ENCODE measurements at places on chromosomes 1 and 21. TPM values are rescaled to one million over a fixed set of nuclear protein-coding genes. Genes with fewer than 3 reads are reported as not detected.

Gene ELAVL4
- not detected for total RNA-seq

Gene GJB3
- total RNA-seq: 123 TPM

Gene NBPF4
- total RNA-seq: not detected

Gene ITGB2
- 47.1 TPM for total RNA-seq

Gene LCE2B
- not detected for total RNA-seq

Gene KIF2C
- total RNA-seq: 6.1 TPM

Gene OR10R2
- total RNA-seq: not detected

- no peaks in the 10 kb centered on the region for H3K4me1 ChIP-seq
- H3K36me3 ChIP-seq: no peaks in the 10 kb centered on the region
- DNase-seq: no peak
- no peak overlapping the region for H3K27ac ChIP-seq
- no peaks in the 10 kb centered on the region for H3K27me3 ChIP-seq
- no peak overlapping the region for H3K4me3 ChIP-seq
Measured at GRCh38 chr1:211986628-211987254, 48.6 kb downstream of the INTS7 start.

GRCh38 chr1:240619906-240620621 lies 8.1 kb upstream of the GREM2 start:
- DNase-seq: no peak
- no peak overlapping the region for H3K27ac ChIP-seq
- no peaks in the 10 kb centered on the region for H3K36me3 ChIP-seq
- no peaks in the 10 kb centered on the region for H3K4me1 ChIP-seq

DNA sequence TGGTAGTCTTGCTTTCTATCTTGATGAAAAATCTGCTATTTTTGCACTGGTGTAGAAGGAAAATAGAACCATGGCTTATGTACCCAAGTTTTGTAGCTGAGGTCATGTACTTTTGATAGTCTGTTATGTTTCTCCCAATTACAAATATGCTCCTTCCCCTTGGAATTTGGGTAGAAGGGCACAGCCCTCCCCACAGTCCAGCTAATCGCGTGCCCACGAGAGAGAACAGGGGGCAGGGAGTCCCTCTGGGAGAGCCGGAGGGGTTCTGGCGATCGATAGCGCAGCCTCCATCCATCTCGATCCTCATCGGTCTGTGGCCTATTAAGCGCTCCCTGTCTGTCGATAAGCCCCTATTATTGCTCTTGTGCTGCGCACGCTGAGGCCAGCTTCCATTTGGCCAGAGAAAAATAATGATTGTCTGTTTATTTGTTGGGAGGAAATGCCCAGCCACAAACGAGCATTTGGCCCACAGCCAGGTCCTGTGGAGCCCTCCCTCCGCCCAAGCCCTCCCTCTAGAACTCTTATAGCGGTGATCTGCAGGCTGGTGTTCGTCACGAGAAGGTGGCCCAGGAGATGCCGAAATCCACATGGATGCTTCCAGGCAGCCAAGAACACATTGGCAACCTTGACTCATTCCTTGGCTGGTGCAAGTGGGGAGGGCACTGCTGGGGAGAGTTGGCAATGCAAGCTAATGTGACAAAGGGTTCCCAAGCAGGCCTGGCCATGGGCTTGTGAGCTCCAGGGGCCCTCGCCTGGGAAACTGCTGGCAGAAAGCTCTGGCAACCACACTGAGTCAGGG lies 134.7 kb upstream of the TNR start:
- no peaks in the 10 kb centered on the region for H3K27me3 ChIP-seq
- H3K4me3 ChIP-seq: no peak overlapping the region
- H3K36me3 ChIP-seq: no peaks in the 10 kb centered on the region
- H3K4me1 ChIP-seq: no peaks in the 10 kb centered on the region

DNA sequence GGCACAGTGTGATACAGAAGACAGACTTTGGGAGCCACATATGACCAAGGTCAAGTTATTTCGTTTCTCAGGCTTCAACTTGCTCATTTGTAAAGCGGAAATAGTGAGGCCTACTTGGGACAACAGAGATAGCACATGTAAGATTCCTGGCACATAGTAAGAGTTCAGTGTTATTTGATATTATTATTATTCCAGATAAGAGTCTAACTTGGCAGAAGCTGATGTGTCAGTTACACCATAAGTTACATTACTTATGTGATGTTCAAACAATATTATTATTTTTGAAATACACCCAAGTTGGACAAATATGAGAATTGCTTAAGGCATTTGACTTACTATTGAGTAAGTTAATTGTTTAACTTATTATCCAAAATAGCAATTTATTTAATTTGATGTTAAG lies 10.2 kb upstream of the CYP4X1 start:
- DNase-seq: no peak
- H3K4me3 ChIP-seq: no peak overlapping the region
- H3K27ac ChIP-seq: no peak overlapping the region
- H3K36me3 ChIP-seq: no peaks in the 10 kb centered on the region

- H3K4me3 ChIP-seq: no peak overlapping the region
- no peak overlapping the region for H3K27ac ChIP-seq
- no peaks in the 10 kb centered on the region for H3K4me1 ChIP-seq
- DNase-seq: no peak
Measured at GRCh38 chr1:210779269-210779668, 354.7 kb downstream of the KCNH1 start.

- no peak overlapping the region for H3K4me3 ChIP-seq
- no peak for DNase-seq
- no peaks in the 10 kb centered on the region for H3K27me3 ChIP-seq
- no peaks in the 10 kb centered on the region for H3K36me3 ChIP-seq
- no peak overlapping the region for H3K27ac ChIP-seq
Measured at GRCh38 chr1:60329651-60330050, 256.1 kb upstream of the C1orf87 start.

DNA sequence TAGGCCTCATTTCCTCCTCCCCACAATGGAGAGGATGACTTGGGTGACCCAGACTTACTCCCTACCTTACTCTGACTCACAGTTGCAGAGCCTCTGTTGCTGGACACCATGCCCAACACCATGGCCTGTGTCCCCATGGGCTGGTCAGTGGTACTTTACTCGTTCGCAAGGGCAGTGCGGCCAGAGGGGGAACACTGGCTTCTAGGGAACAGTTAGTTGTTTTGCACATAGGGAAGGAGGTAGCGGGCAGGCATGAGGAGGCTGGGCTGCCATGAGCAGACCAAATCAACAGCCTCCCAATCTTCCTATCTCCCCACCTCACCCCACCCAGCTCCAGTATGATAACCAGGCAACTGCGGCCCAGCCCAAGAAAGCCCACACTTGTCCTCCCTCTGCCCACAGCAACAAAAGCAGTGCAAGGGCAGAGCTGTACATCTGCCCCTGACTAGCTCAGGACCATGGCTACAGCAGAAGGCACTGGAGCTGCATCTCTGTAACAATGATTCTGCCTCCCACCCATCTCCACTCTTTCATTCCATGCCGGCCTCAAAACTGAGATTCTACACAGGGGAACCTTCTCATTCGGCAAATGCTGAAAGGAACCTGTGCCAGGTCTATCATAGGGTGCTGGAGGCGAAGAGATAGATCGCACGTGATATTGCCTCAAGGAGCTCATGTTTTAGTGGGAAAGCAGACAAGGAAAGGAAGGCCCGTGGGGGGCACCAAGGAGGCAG lies 18.6 kb downstream of the TAL1 start:
- no peaks in the 10 kb centered on the region for H3K27me3 ChIP-seq
- peak overlapping the region; percentile 20 for H3K27ac ChIP-seq
- H3K4me1 ChIP-seq: peaks cover 9% of the 10 kb centered on the region

DNA sequence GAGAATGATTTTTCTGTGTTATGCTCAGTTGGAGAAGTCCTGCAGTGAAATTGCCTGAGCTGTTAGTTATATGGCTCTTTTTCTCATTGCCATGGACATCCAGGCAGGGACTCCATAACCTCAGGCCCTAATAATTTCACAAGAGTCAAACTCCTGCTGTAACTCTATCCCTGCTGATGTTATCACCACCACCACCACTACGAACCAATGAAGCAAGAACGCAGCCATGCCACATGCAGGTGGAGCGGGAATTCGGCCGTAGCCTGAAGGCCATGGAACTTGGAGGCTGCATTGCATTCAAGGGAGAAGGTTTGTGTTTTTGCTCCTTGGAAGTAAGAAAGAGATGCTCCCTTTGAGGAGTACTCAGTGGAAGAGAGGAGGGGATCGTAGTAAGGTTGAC lies 16.8 kb upstream of the DLGAP3 start:
- H3K36me3 ChIP-seq: no peaks in the 10 kb centered on the region
- H3K4me1 ChIP-seq: no peaks in the 10 kb centered on the region
- no peak overlapping the region for H3K27ac ChIP-seq

- DNase-seq: no peak
- no peak overlapping the region for H3K27ac ChIP-seq
- H3K27me3 ChIP-seq: no peaks in the 10 kb centered on the region
- H3K4me3 ChIP-seq: no peak overlapping the region
- H3K4me1 ChIP-seq: no peaks in the 10 kb centered on the region
- H3K36me3 ChIP-seq: no peaks in the 10 kb centered on the region
Measured at GRCh38 chr1:62599044-62599443, 1.7 kb downstream of the ANGPTL3 start.

DNA sequence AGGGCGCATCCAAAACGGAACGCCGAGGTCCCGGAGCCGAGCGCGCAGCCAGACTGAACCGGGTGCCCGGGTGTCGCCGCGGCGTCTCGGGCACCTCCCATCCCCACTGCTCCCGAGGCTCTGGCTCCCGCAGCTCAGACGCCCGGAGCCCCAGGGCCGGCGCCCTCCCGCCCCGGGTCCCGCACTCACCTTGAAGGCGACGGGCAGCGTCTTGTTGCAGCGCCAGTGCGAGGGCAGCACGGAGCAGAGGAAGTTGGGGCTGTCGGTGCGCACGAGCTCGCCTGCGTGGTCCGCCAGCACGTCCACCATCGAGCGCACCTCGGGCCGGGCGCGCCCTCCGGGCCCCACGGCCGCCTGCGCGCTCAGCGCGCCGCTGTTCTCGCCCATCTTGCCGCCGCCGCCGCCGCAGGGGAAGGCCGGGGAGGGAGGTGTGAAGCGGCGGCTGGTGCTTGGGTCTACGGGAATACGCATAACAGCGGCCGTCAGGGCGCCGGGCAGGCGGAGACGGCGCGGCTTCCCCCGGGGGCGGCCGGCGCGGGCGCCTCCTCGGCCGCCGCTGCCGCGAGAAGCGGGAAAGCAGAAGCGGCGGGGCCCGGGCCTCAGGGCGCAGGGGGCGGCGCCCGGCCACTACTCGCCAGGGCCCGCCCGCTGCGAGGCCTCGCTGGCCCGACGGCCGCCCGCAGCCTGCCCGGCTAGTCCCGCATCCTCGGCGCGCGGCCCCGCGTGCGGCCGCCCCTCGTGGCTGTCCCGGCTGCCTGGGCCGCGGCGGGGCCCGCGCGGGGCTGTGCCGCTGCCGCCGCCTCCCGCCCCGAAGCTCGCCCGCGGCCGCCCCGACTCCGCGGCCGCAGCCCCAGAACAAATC lies 447 bp downstream of the RUNX3 start:
- peaks cover 40% of the 10 kb centered on the region for H3K27me3 ChIP-seq
- peak overlapping the region; percentile 47 for H3K4me3 ChIP-seq
- H3K27ac ChIP-seq: peak overlapping the region; percentile 88
- H3K4me1 ChIP-seq: peaks cover 70% of the 10 kb centered on the region
- H3K36me3 ChIP-seq: no peaks in the 10 kb centered on the region

DNA sequence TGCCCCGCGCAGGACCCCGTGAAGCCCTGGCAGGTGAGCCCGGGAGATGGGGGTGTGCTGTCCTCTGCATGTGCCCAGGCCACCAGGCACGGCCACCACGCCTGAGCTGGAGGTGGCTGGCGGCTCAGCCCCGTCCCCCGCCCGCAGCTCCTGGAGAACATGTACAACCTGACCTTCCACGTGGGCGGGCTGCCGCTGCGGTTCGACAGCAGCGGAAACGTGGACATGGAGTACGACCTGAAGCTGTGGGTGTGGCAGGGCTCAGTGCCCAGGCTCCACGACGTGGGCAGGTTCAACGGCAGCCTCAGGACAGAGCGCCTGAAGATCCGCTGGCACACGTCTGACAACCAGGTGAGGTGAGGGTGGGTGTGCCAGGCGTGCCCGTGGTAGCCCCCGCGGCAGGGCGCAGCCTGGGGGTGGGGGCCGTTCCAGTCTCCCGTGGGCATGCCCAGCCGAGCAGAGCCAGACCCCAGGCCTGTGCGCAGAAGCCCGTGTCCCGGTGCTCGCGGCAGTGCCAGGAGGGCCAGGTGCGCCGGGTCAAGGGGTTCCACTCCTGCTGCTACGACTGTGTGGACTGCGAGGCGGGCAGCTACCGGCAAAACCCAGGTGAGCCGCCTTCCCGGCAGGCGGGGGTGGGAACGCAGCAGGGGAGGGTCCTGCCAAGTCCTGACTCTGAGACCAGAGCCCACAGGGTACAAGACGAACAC lies 1.8 kb downstream of the TAS1R3 start:
- no peak for DNase-seq
- H3K27me3 ChIP-seq: peaks cover 9% of the 10 kb centered on the region
- peaks cover 31% of the 10 kb centered on the region for H3K4me1 ChIP-seq
- H3K27ac ChIP-seq: peak overlapping the region; percentile 53
- H3K4me3 ChIP-seq: peak overlapping the region; percentile 18

- H3K27me3 ChIP-seq: no peaks in the 10 kb centered on the region
- no peaks in the 10 kb centered on the region for H3K36me3 ChIP-seq
- no peak overlapping the region for H3K4me3 ChIP-seq
- no peak for DNase-seq
- H3K27ac ChIP-seq: no peak overlapping the region
- peaks cover 55% of the 10 kb centered on the region for H3K4me1 ChIP-seq
Measured at GRCh38 chr1:1241588-1242219, 4.8 kb downstream of the C1QTNF12 start.

GRCh38 chr1:23196627-23197328 lies 20.5 kb downstream of the HTR1D start:
- no peaks in the 10 kb centered on the region for H3K27me3 ChIP-seq
- DNase-seq: no peak
- no peak overlapping the region for H3K4me3 ChIP-seq
- H3K4me1 ChIP-seq: no peaks in the 10 kb centered on the region

GRCh38 chr21:37232274-37233018 lies 34.7 kb downstream of the VPS26C start:
- H3K27ac ChIP-seq: no peak overlapping the region
- no peak for DNase-seq
- no peaks in the 10 kb centered on the region for H3K27me3 ChIP-seq
- H3K4me1 ChIP-seq: no peaks in the 10 kb centered on the region
- H3K4me3 ChIP-seq: no peak overlapping the region

DNA sequence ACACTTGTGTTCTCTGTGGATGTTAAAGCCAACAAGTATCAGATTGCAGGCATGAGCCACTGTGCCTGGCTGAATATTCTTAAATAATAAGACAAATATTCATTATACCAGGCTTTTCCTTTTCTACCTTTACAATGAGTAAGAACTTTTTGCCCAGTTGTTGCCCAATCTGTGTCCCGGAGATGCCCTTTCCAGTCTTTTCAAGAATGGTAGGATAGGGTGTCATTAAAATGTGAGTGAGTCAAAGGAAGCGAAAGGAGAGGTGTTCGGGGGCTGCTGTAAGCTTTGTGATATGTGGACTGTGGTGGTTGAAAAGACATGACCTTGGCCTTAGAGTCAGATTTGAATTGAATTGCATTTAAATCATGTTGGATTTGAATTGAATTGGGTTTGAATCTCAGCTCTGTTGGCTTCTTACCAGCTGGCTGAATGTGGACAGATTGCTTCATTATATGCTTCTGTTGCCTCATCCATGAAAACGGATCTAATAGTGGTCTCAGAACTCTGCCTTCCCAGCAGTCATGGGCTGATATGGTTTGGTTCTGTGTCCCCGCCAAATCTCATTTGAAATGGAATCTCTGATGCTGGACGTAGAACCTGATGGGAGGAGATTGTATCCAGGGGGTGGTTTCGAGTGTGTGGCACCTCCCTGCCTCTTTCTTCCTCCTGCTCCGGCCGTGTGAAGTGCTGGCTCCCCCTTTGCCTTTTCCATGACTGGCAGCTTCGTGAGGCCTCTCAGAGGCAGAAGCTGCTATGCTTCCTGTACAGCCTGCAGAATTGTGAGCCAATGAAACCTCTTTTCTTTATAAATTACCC lies 22.7 kb upstream of the AADACL3 start:
- DNase-seq: no peak
- H3K4me3 ChIP-seq: no peak overlapping the region
- H3K4me1 ChIP-seq: no peaks in the 10 kb centered on the region
- H3K36me3 ChIP-seq: no peaks in the 10 kb centered on the region
- H3K27me3 ChIP-seq: no peaks in the 10 kb centered on the region
- H3K27ac ChIP-seq: no peak overlapping the region
